ENCODE measurements at places on chromosomes 7 and 10.

DNA sequence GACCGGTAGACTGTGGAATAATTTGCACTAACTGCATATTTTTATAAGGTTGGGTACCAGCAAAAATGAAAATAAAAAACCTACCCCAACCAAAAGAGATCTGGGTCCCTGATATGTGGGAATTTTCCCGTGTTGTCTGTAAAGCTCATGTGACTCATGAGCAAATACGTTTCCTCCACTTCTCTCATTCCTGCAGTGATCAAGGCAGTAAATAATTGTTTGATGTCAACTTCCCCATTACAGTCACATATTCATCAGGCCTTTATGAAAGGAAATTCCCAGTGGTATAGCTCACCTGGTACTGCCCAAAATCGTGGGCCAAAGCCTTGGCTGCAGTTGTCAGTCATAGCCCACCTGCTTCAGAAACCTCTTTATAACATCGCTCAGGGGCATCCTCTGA lies 166.0 kb upstream of the ANK3 start:
- DNase-seq: no peak

- no peak for DNase-seq
These were observed 350.4 kb downstream of the RPS24 start for GRCh38 chr10:78384049-78384431.

DNA sequence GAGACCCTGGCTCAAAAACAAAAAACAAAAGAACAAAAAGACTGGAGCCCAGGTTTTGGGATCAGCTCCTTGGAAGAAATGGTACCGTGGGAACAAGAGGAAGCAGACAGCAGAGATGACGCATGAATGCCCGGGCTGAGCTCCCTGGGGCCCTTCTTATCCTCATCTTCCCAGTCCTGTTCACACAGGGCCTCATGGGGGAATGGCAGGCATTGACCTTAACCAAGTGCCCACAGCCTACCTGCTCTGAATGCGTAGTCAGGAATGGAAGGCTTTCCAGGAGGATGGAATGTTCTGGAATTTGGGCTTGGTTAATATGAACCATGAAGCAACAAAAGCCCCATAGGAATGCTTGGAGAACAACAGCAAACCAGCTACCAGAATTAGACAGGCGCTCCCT lies 154.7 kb downstream of the PRPF18 start:
- DNase-seq: no peak

DNA sequence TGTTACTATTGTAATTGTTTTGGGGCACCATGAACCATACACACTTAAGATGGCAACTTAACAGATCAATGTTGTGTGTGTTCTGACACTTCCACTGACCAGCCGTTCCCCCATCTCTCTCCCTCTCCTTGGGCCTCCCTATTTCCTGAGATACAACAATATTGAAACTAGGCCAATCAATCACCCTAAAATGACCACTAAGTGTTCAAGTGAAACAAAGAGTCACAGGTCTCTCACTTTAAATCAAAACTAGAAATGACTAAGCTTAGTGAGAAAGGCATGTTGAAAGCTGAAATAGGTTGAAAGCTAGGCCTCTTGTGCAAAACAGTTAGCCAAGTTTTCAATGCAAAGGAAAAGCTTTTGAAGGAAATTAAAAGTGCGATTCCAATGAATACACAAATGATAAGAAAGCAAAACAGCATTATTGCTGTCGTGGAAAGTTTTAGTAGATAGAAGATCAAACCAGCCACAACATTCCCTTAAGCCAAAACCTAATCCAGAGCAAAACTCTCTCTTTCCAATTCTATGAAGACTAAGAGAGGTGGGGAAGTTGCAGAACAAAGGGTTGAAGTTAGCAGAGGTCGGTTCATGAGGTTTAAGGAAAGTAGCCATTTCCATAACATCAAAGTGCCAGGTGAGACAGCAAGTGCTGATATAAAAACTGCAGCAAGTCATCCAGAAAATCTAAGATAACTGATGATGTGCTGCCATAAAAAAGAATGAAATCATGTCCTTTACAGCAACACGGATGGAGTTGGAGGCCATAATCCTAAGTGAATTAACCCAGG lies 90.6 kb downstream of the MTPN start:
- DNase-seq: no peak

DNA sequence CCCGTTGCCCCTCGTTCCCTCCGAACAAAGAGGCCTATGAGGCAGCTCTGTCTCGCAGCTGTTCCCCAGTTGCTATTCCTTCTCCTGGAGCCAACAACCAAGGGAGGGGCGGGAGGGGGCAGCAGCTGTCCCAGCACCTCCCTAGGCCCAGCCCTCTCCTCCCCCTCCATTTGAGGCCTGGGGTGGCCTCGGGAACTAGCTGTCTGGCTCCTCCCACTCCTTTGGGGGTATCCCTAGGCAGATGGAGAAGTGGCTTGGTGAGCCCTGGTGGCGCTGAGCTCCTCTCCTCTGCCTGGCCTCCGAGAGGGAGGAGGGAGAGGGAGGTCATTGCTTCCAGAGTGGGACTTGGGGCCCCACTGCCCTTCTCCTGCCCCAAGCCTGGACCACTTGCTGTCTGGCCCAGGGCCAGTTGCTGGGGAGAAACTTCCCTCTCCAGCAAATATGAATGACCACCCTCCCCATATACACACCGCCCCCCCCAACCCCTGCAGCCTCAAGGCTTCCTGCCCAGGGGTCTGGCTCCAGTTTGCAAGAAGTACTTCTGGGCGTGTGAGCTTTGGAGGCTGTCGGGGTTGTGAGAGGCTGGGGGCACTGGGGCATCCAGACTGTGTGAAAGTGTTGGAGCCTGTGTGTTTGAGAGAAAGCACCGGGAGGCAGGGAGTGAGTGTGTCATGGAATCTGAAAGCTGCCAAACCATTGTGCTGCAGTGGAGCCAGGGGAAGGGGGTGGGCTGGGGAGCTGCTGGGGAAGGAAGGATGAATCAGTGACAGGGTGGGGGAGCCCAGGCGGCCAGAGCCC lies 3.1 kb downstream of the FLNC start:
- DNase-seq: no peak

GRCh38 chr7:106223156-106223555 lies 61.6 kb downstream of the NAMPT start:
- DNase-seq: no peak
